Stimulated activated CD4-positive, alpha-beta T cell treated with anti-CD3 and anti-CD28 coated beads, Interleukin-1b, Interleukin-23, amount 100 ng/mL, for 4 hours (primary cell): ENCODE measurements at places on chromosomes 16 and 17.

DNA sequence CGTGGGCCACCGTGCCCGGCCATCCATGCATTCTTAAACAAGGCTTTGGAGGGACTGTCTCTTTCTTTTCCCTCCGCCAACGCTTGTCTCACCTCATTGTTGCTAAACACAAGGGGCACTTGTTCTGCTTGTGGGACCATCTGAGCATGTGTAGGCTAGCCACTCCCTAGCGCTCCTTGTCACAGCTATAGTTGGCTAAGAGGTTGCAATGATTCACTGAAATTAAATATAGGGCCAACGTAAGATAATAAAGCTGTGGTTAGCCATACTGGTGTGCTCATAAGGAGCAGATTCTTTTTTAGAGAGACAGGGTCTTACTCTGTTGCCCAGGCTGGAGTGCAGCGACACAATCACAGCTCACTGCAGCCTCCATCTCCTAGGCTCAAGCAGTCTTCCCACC is 41.2 kb downstream of the KIAA0513 start:
- DNase-seq = no peak

- DNase-seq = no peak
Measured at GRCh38 chr16:81708266-81709015, 70.7 kb upstream of the PLCG2 start.

GRCh38 chr16:2523801-2524231 is 3.6 kb downstream of the AMDHD2 start:
- no peak for DNase-seq

- no peak for DNase-seq
Measured at GRCh38 chr17:75591722-75592302, 4.2 kb downstream of the MYO15B start.

GRCh38 chr17:32494621-32495358 is 8.0 kb downstream of the CDK5R1 start:
- no peak for DNase-seq

GRCh38 chr17:60712675-60713074 is 35.0 kb downstream of the BCAS3 start:
- no peak for DNase-seq

DNA sequence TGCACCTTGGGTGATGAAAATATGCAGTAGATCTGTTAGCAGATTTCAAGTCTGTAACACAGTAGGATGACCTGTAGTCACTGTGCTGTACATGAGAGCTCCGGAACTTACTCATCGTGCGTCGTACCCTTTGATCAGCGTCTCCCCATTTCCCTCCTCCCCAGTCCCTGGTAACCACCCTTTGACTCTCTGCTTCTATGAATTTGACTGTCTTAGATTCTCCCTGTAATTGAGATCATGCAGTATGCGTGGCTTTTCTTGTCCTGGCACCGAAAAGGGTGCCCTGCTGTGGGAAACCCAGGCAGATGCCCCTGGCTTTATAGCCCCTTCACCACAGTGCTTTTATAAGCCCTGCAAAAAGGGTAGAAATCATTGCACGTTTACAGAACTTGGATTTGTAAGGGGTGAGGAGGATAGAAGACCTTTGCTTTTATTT is 20.5 kb downstream of the CLEC16A start:
- DNase-seq = peak; percentile 27
